ENCODE measurements at places on chromosomes 5 and 9.

GRCh38 chr9:76772686-76773445 lies 8.6 kb downstream of the PCA3 start:
- DNase-seq = no peak

- DNase-seq = no peak
These were observed 93.8 kb upstream of the EPB41L4A start for GRCh38 chr5:112512901-112513300.

DNA sequence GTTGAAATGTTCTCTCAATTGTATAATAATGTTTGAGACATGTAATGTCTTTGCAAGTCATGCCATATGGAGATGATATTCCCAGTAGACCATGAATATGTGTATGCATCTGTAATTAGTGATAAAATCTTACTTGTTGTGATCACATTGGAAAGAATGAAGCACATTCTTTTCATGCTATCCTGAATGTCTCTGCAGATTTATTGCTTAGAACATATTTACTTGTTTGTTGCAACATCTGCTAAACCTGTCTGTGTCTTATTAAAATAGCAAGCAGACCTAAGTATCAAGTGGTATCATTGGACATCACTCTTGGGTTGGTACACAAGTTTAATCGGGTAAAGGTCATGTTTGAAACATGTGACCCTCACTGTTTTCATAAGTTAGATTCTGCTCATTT lies 265.5 kb upstream of the CD180 start:
- no peak for DNase-seq

- DNase-seq = no peak
These were observed 13.4 kb upstream of the CCDC112 start for GRCh38 chr5:115309751-115310370.

DNA sequence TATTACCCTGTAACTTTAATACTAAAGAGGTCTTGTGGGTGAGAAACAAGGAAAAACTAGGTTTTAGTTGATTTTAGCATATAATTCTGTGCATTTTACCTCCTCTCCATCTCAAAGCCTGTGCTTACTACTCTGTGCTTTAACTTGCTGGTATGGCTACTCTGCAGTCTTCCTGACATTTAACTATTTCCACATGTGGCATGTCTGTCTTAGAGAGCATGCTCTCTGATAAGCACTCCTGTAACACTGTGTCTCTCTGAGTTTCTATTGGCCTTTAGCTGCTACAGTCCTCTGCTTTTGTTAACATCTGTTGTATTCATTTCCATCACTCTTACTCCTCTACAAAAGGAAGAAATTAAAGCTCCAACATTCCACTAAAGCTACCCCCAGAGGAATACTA lies 418.3 kb downstream of the RAB3C start:
- DNase-seq = no peak

DNA sequence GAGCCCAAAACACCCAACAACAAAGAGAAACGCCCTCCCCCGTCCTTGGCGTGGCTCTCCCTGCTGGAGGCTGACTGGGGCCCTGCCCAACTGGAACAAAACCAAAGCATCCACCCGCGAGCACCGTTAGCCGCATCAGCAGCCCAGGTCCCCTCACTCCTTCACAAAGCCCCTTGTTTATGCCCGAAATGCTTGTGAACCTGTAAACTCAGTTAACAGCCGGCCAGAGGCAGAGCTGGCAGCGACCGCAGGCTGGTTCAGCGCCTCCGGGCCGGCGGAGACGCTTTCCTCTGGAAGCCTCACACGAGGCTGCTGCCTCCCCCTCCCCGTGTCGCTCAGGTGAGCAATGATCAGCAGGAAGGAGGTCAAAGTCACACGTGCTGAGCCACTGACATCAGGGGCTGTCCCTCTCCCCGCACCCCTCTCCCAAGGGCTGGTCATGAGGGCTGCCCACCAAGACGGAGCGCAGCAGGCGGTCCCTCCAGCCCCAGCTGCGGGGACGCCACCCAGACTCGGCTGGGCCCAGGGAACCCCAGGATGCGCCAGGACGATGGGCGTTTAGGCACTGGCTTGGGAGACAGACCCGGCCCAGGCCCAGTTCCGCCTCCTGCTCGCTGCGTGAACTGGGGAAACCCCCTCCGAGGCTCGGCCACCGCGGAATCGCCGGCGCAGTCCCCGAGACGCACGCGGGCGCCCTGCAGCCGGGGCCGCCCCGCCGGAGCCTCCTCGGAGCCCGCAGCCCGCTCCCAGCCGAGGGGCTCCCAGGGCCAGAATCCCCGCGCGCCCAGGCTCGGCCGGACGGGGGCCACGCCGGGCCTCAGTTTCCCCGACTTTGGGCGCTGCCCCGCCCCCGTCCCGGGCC lies 563 bp downstream of the SNAPC4 start:
- peak; percentile 48 for DNase-seq

DNA sequence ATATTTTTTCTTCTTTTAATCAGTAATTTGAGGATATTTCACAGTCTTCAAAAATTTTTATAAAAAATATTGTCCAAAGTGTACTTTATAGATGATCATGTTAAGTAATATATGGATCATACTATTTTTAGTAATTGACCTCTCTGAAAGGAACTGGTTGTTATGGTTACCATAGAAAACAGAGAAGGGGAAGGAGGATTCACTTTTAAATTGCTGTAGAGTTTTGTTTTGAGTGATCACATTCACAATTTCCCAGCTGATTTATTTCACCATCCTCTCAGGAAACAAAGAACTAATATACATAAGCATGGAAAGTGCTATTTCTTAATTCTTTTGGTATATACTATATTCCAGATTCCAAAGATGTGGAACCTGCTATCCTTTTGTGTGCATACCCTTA lies 56.5 kb upstream of the NREP start:
- DNase-seq = no peak

- no peak for DNase-seq
These were observed 975.7 kb upstream of the WWC1 start for GRCh38 chr5:167315762-167316161.

GRCh38 chr5:153629027-153629895 lies 138.8 kb downstream of the GRIA1 start:
- no peak for DNase-seq

DNA sequence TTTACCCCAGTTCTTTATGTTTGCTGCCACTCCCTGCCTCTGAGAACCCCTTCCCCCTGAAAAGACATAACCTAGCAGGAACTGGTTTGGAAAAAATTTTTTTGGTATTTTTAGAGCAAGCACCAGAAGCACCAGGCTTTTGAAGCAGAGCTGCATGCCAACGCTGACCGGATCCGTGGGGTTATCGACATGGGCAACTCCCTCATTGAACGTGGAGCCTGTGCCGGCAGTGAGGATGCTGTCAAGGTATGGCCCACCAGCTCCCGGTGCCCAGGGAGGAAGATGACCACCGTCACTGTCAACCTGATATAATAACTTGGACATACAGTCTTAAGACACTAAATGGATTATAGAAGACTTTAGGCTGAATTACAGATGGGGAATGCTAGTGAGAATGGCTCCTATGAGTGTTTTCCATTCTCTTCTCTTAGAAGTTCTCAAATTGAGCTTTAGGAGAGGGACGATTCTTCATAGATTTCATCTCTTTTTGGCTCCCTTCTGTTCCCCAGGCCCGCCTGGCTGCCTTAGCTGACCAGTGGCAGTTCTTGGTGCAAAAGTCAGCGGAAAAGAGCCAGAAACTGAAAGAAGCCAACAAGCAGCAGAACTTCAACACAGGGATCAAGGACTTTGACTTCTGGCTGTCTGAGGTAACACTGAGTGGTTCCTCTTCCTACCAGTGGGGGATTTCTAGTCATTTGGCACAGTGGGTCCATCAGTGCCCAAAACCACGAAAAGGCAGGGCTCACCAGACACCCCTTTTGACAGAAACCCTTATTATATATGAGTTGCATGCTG lies 44.9 kb downstream of the DYNC2I2 start:
- no peak for DNase-seq

- DNase-seq = no peak
These were observed 22.6 kb upstream of the TTC39B start for GRCh38 chr9:15329539-15330109.

DNA sequence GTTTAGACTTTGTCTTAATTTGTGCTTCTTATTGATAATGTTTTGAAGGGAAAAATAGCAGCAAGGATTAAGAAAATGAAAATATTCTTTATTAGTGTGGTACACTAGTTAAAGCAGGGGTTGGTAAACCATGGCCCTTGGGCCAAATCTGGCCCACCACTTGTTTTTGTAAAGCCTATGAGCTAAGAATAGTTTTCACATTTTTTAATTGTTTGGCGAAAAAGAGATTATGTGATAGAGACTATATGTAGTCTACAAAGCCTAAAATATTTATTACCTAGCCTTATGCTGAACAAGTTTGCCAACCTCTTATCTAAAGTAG lies 57.2 kb downstream of the KCNN2 start:
- DNase-seq = no peak

DNA sequence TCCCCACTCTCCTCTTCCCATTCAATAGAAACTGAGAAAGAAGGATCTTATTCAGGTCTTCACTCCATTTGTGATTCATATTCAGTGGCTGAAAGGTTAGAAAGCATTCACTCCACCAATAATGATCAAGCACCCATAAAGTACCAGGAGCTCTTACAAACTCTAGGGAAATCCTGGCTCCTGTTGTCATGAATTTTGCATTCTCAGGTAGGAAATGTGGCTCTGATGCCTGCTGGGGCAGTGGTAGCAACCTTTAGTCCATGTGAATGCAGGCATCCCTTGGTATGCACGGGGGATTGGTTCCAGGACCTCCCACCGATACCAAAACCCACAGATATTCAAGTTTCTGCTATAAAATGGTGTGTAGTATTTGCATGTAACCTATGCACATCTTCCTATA lies 3.6 kb upstream of the RORB start:
- no peak for DNase-seq

DNA sequence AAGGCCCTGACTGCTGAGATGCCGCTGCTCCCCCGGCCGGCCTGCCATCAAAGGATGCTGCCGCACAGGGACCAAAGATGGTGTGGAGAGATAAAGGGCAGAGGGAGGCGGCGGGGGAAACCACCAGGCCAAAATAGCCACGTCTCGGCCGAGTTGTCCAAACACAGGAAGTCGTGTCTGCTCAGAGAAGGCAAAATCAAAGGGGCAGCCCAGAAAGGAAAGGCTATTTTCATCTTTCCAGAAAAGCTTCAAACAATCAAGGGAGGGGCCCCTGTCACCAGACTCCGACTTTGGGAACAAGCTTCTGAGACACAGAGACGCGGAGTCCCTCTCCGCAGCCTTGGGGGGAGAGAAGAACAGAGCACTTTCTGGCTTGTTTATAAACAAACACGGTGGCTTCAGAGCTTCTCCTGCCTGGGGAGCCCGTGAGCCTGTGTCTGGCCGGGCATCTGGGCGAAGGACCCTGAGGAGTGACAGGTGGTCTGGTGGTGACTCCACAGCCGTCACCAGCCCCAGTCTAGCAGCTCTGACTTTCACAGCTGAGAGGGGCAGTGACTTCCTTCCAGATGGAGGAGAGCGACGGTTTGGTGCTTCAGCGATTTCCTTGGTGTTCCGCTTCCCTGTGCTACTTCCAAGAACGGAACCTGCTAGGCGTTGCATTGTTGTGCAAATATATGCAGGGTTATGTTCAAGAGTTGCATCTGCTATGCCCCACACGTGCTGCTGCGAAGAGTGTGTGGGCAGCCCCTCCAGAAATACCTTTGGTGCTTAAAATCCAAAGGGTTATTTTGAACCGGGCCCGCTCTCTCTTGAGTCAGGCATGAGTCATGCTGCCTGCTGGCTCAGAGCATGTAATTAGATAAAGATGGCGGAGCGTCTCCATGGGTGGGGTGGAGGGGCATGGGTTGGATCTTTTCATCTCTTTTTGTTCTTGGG lies 24.0 kb downstream of the ADAMTSL2 start:
- no peak for DNase-seq

DNA sequence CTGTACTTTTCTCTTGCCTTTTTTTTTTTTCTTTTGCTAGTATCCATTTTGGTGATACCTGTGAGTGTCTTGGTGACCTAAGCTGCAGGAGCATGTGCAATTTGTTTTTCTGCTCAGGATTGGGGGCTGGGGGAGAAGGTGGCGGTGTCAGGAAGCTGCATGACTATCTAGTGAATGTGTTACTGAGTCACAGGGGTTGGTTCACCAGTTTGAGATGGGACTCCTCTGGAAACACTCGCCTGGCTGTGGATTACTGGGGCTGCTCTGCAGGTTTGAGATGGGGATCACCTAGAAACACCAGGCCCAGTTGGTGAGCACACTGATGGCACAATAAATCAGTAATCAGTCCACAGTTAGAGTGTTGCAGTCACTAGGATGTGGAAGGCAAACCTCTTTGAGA lies 447.9 kb downstream of the SPATA31D1 start:
- DNase-seq = no peak

GRCh38 chr5:80206282-80206681 lies 49.6 kb downstream of the SERINC5 start:
- no peak for DNase-seq

DNA sequence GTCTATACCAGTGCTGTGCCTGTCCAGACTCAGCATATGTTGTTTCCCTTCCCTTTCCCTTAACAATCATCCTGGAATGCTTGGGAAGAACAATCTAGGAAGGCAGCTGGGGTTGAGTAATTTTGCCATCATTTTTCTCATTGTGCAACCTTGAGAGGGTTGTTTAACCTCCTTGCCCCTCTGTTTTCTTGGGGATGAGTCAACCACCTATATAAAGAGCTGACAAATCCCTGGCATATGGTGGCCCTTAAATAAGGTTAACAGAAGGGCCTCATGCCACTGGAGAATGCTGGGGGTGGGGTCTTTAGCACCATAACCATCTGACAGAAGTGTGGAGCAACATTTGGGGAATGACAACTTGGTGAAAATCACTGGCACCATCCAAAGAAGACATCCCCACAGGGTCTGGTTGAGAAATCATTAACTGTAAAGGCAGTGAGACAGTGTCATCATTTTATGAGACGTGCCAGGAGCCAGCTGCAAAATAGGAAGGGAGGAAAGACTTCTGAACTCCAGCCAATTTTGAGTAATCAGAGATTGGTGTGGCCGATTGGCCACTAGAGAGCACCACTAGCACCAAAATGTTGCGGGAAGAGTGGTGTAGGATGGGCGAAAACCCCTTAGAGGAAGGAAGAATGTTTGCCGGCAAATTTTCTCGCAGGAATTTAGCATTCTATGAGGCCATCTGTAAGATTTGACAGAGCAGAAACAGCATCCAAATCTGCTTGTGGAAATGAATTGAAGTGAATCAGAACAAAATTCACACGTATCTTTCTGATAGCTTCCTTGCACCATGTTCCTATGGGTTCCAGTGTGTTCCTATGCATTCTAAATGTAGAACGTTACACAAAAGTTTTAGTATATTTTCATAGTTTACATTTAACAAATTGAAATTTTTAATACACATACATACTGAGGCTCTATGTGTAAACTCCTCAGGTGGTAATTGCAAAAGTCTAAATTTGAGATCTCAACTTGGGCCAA lies 113.8 kb downstream of the MSX2 start:
- no peak for DNase-seq

DNA sequence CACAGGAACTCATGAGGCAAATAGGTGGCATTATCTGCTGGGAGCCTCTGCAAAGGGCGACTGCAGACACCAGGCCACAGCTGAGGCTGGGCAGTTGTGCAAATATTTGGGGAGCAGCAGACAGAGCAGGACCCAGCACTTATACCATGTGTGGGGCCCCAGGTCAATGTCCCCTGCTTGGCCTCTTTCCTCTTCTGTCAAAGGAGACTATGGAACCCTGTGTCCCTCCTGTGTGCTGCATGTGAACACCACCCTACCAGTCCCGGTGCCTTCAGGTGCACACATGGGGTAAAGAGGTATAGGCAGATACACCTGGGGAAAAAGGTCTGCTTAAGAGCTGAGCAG lies 50.8 kb downstream of the ROR2 start:
- DNase-seq = no peak

GRCh38 chr9:87567001-87567400 lies 69.3 kb downstream of the DAPK1 start:
- no peak for DNase-seq

- no peak for DNase-seq
These were observed 203.4 kb upstream of the PRR16 start for GRCh38 chr5:120260651-120261050.
